NCI-H1048 (cell line): ENCODE measurements at places on chromosomes 4 and X.

DNA sequence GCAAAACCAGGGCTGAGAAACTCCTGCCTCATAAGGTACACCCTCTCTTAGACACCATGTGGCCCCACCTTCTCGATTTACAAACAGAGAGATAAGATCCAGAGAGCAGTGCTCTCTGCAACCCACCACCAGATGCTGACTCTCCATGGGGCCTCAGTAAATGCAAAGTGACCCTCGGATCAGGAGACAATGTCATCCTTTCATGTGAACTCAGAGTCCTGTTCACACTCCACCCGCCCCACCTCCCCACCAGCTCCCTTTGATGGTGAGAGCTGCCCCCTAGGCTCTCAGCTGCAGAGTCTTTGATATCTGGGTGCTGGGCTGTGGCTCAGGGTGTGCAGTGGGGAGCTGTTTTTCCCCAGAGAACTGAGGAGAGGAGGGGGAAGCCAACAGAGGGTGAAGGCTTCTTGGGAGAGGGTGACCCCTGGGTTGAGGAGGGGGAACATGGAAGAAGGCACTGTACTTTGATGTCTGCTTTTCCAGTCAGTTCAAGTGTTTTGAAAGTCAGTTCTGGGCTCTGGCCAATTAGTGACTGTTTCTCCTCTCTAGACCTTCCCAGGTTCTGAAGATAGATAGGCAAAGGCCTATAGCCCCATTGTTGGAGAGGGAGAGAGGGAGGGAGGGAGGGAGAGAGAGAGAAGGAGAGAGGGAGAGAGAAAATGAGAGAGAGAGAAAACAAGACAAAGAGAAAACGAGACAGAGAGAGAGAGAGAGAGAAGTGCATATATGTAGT is 88.2 kb downstream of the SCD5 start:
- no peak for DNase-seq

DNA sequence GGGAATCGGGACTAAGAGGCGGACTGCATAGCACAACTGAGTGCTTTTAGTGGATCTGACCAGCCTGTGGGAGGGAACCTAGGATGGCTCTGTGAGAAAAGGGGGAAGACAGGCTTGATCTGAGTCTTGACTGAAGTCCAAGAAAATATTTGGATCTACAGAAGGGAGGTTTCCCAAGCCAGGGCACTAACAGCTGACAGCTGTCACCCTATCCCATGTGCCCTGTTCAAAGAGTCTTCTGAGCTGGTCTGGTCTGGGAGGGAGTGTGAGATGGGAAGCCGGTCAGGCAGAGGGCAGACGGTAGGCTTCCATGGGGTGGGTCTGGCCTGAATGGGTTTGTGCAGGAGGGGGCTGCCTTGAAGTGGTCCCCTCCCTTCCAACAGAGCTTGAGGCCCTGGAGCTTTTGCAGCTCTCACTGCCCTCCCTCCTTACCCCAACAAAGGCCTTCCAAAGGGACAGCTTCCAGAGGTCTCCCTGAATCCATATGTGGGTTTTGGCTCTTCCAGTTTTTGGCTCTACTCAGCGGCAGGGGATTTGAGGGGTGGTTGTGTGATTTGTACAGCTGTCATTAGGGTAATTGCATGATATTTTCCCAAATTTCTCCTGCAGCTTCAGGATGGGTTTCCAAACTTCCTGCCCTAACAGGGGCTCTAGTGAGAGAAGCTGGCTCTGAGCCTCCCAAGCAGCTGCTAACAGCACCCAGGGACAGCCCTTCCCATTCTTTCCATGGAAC is 643.7 kb downstream of the BCOR start:
- no peak for DNase-seq

- DNase-seq: no peak
Measured at GRCh38 chr4:89322671-89323070, 15.1 kb upstream of the GPRIN3 start.

DNA sequence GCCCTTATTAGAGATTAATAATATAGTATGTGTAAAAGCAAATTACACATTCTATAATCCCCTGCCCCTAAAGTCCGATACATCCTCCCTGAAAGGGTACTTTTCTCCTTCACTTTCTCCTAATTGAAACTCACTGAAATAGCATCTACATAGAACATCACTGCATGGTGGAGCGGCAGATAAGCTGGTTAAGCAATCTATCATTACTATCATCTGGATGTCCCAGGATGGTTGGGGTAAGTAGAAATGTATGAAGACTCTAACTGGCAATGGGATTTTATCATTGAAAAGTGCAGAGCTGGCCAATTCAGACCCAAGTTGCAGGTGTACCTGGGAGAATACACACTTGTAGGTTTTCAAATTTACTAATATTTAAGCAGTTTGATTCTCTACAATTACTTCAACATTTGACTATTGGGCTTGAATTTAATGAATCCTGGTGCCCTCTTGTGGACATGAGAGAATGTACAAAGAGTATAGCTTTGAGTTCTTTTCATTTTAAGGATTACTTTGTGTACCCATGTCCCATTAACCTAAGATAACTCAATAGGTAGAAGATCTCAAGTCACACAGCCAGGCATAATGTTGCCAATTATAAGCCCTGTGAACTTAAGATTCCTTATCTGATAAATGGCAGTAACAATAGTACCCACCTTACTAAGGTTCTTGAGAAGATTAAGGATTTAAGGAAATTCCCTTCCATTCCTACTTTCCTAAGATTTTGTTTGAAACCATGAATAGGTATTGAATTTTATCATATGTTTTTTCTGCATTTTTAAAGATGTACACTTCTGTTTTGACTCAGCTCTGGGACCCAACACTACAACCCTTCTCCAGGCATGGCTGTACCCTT is 69.8 kb downstream of the SHROOM3 start:
- no peak for DNase-seq

DNA sequence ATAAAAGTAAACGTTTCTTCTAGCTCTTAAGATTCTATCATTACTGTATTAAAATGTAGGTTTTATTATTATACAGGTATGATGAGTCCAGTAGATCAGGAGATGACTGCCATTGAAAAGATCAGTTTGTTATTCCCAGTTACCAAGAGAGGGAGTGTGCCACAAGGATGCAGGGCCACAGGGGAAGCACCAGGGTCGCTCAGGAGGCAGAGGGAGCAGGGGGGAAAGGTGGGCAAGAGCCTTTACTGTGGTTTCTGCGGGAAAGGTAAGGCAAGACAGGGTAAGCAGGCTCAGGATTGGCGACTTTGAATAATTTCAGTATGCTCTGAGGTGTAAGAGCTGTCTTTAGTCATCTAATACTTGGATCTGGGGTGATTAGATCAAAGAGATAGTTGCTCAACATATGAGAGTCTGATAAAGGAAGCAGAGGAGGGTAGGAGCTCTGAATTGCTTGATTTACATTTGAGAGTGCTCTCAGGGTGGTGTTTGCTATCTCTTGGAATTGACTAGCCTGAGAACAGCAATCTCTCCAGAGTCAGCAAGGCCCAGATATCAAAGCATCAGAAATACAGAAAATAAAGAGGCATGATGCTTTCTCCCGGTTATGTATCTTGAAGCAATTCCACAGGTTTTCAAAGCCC is 86.0 kb downstream of the NDST3 start:
- DNase-seq: no peak

DNA sequence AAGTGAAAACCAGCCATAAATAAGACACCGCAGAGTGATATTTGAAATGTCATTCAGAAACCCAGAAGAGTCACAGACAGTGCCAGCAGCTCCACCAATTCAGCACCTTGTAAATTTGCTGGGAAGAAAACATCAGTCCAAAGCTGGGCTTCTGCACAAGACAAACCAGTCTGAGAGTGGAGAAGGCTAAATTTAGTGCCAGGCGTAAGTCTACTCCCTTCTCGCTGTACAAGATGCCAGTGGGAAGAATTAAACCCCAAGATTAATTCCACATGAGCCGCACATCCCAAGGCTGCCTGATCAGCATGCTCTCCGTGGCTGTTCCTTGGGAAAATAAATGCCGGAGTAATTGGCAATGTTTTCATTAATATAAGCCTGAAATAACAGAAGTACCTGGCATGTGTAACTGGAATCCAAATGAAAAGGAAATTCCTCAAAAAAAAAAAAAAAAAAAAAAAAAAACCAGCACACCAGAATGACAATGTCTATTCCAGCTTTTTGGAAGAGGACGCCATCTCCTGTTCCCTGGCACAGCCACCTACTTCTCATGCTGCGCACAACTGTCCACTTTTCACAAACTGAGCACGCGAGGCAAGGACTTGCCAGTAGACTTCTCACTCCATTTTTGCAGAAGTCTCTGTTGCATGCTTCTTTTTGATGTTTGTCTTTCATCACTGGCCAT is 95.5 kb downstream of the NSUN7 start:
- DNase-seq: no peak

GRCh38 chrX:134747006-134747405 is 88.7 kb upstream of the PLAC1 start:
- no peak for DNase-seq

DNA sequence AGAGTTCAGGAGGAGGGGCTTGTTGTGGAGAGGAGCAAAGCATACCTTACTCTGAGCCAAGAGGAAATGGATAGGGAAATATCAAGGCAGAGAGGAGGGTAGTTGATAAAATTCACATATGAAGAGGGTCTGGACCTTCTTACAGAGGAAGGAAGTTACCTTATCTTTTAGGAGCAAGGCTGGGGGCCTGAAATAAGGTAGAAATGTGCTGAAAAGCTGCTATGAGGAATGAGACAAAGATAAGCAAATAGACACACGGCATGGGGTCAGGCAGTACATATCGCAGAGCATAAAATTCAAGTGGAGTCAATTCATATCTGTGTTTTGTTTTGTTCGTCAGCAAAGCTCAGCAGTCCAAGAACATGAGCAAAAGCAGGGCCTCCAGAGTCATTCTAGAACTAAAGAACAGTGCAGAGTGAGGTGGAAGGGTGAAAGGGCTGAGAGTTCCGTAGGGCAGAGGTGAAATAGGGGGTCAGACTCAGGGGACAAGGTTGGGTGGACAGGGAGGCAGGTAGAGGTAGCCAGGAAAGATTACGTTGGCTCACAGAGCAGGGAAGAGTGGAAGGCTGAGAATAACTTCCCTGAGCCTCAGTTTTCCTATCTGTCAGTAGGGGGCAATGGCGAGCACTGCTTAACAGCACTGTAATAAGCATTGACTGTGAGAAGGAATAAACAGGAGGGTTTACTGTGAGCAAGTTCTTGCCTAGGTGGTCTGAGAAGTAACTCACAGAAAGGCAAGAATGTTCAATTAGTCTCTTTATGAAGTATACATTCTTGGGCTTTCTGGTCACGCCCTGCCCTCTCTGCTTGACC is 9.2 kb downstream of the VSIG4 start:
- no peak for DNase-seq

DNA sequence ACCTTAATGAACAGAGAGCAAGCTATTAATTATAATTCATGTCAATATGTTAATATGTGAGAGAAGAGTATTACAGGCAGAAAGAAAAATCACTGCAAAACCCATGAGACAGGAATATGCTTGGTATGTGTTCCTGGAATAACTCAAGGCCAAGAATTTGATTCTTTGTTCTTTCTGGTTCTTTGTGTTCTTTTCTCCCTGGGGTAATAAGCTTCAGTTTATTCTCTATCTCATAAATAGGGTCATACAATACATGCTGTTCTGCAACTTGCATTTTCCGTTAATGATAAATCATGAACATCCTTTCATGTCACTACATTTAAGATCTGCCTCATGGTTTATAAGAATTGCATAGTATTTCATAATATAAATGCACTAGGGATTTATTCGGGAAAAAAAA is 16.8 kb upstream of the THOC2 start:
- DNase-seq: no peak

DNA sequence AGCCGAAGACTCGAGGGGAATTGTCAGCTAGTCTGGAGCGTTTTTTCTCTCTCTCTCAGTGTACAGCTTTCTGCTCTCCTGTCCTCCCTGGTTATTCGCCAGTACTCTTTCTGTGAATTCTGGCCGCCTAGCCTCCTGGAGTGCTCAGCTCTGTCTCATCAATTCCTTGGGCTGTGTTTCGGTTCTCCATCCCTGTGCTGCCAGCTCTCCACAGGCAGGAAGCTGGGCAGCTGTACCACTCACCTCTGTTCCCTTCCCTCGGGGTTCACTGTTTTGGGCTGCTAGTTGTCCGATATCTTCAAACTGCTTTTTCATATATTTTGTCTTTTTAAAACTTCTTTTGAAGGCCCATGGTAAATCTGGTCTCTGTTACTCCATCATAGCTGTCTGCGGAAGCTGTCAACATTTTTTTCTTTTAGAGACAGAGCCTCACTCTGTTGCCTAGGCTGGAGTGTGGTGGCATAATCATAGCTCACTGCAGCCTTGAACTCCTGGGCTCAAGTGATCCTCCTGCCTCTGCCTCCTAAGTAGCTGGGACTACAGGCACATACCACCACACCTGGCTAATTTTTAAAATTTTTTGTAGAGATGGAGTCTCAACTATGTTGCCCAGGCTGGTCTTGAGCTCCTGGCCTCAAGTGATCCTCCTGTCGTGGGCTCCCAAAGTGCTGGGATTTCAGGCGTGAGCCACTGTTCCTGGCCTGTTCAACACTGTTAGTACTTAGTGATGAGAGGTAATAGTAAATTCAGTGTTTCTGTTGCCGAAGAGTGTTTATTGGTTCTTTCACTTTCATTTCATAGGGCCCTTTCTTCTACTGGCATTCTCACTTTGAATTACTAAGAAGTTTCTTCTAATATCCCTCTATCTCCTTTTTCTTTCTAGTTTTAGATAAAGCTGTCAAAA is 18.6 kb downstream of the ZCCHC4 start:
- DNase-seq: no peak

- DNase-seq: no peak
Measured at GRCh38 chr4:84496331-84496705, 2.8 kb downstream of the NKX6-1 start.

DNA sequence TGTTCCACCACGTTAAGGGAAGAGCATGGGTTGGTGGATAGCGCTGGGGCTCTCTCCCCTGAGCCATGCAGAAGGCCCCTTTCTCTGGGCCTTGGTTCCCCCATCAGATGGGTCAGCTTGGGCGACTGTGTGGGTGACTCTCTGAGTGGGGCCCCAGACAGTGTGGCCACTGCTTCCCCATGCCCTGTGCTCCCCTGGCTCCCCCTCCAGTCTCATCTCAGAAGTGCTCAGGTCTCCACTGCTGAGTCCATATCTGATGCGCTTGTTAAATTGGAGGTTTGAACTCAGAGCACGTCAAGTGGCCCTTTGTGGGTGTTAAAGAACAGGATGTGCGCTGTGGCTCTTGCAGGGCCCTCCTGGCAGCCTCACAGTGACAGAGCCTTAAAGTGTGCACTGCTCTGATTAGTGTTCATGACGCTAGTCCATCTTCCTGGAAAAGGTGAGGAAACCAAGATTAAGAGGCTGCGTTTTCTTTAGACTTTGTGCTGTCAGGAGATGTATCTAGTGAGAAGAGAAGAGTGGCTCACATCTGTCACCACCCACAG is 59.8 kb downstream of the NELFA start:
- DNase-seq: no peak

GRCh38 chr4:183129675-183130074 is 30.6 kb downstream of the WWC2 start:
- DNase-seq: no peak
